Stimulated activated CD4-positive, alpha-beta T cell treated with anti-CD3 and anti-CD28 coated beads, Interleukin-12 subunit alpha, Interleukin-12 subunit beta, amount 100 ng/mL, for 48 hours (primary cell): ENCODE measurements at places on chromosomes 2 and 18.

DNA sequence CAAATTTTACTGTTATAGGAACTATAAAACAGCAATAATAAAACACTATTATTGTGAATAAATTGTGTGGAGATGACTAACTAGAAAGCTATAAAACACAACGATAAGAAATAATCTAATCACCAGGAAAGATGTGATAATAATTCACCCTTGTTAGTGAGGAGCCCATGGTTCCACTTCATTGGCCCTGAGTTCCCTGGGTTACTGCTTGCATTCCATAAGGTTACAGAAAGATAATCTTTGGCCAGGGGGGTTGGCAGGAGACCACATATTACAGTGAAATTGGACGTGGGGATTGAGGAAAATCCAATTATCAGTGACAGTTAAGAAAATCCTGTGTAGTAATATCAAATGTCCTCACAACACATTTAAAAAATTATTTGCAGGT lies 2.5 kb upstream of the CPO start:
- no peak for DNase-seq

GRCh38 chr2:233819884-233820773 lies 34.2 kb downstream of the HJURP start:
- no peak for DNase-seq

DNA sequence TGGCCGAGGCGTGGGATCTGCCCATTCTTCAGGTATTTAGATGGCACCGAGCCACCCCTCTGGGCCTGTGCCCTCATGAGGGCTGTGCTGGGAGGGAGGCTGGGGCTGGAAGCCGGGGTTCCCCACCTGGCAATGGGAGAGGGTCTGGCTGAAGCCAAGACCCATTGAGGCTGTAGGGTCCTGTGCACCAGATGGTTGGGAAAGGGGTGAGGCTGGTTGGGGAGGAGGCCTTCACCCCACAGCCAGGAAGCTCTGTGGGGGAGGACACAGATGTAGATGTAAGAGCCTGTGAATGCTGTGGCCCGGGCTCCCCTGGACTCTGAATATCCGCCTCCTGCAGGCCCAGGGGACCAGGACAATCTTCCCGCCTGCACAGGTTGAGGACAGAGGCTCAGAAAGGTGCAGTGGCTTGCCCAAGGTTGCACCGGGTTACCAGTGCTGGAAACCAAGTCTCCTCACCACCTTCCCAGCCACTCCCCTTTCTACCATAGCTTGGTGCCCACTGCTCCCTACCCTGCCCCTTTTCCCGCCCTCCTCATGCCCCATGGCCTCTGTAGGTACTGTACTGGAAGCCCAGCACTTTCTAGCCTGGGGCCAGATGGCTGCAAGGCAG lies 49.7 kb downstream of the PDCL3 start:
- no peak for DNase-seq

- DNase-seq, result no peak
These were observed 136.5 kb upstream of the ZNF236 start for GRCh38 chr18:76685860-76686259.

GRCh38 chr2:142946941-142947340 lies 69.5 kb downstream of the KYNU start:
- DNase-seq, result no peak

DNA sequence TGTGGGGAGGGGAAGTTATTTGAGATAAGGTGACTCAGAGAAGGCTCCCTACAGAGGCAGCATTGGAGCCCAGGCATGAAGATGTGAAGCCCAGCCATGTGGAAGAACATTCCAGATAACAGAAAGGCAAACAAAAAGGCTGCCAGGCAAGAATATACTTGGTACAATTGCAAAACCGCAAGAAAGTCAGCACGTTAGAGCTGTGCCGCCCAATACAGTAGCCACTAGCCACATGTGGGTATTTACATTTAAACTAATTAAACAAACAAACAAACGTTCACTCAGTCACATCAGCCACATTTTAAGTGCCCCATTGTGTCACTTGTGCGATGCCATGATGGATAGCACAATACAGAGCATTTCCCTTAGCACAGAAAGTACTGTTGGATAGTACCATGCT lies 179.6 kb downstream of the SATB2 start:
- no peak for DNase-seq

DNA sequence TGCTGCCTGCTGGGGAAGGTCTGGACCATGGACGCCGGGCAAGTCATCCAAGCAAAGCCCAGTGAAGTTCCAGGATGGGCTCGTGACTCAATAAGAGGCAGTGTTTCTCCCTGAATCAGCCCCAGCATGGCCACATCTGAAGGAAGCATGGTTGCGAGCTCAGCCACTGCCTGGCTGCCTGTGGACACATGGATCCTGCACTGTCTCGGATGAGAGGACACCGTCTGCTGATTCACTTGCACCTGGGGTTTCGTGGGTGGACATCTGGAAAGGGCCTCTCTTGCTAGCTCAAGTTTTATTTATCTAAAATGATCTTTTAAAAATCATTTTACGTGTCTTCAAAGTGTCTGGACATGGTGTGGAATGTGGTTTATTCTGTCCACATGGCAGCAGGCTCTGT lies 224.8 kb upstream of the FN1 start:
- no peak for DNase-seq

DNA sequence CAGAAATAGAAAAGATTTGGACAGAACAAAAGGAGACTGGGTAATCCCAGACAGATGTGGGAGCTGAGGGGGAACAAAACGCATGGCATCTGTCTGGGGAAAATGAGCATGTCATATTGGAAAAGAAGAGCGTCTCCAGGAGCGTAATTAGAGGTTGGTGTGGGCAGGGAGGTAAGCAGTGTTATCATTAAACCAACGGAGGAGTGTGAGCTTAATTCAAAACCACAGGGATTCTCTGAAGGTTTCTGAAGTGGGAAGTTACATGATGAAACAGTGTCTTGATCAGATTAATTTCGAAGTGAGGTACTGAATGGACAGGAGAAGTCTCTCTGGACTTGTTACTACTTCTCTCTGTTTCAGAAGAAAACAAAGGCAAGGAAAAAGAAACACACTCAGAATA lies 53.3 kb downstream of the DTNB start:
- DNase-seq, result no peak
